ENCODE measurements at places on chromosomes 2 and 18. TPM values are rescaled to one million over a fixed set of nuclear protein-coding genes. Genes with fewer than 3 reads are reported as not detected.

Gene NR4A2
- 2.3 TPM for polyA plus RNA-seq

Gene C2orf72
- 5.2 TPM for polyA plus RNA-seq

Gene ACADL
- not detected for polyA plus RNA-seq

Gene CCDC85A
- polyA plus RNA-seq = 0.30 TPM

Gene IL18RAP
- not detected for polyA plus RNA-seq

GRCh38 chr18:9103376-9103873 is 926 bp downstream of the NDUFV2 start:
- DNase-seq = no peak

GRCh38 chr2:189274361-189274760 is 94.8 kb upstream of the COL5A2 start:
- no peak for DNase-seq

DNA sequence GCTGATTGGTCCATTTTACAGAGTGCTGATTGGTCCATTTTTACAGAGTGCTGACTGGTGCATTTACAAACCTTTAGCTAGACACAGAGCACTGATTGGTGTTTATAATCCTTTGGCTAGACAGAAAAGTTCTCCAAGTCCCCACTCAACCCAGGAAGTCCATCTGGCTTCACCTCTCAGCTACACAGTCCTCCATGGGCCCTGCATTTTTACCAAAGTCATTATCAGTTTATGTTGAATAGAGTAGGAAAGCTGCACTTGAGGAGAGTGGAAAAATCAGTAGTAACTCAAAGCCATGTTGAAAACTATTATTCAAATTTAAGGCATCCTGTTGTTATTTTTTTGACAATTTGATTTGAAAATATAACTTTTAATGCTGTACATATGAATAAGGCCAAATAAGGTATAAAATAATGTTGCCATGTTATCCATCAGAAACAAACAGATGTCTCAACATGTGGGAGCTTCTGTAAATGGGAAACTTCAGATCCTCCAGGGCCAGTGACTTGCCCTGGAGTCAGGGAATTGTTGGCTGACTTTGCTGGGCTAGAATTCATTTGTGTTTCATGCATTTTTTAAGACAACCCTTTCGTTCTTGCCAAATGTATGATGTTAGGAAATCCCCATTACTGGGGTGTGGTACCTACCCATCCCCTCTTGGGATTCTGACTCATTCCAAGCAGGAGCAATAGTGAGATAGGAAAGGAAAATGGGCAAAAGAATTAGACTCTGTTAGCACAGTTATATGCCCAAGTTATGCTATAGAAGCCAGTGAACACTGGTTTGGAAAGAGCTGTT is 37.8 kb upstream of the CCDC195 start:
- DNase-seq = no peak

DNA sequence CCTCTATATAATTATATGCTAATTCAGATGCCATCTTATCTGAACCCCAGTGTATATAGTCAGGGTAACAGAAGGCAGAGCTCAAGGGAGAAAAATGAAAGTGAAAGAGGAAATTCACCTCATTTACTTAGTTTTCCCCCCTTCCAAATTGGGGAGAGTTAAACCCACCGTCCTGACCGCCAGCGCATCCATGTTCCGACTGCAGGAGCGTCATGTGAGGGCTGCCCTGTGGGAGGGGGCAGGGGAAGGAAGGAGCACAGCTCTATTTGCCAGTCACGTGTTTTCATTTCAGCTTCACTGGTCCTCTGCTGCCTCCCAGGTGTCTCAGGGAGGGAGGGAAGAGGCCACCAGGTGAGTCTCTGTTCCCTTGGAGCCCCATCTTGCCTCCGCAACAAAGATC is 13.2 kb downstream of the CNNM4 start:
- no peak for DNase-seq

DNA sequence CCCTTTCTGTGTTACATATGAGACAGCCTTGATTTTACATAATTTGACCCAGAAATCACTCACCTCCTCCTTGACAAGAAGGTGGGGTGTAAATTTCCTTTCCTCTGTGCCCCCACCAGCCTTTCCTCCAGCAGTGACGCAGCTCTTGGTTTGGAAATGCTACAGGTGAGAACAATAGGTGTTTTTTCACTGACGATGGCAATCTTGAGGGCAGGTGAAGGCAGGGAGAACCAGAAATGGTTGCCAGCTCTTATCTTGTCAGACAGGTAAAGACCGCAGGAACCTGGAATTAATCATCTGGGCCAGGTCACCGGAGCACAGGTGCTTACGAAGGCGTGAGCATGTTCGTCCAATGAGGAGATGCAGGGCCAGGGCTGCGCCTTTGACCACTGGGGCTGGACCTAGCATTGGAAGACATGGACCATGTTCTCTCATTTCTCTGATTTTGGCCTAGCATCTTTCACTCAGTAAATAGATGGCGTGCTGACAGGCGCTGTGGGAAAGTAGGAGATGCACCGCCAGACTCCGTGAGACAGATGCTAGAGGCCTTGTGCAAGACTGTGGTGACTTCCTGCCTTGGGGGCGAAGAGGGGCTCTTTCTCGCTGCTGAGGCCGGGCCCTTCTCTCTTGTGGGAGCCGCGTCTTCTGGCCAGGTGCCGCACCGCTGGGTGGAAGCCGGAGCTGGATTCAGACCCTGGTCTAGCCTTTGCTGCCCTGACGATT is 4.0 kb downstream of the CIDEA start:
- DNase-seq = no peak

DNA sequence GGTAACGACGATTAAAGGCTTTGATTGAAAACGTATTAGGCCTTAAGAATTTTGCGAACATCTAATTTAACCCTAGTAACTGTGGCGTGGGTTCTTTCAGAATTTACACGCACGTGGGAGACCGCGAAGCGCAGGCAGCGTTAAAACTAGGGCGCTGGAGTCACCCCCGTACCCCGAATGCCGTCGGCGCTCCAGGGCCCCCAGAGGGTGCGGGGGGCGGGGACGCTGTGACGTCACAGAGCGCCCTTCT is 673 bp upstream of the SMCHD1 start:
- DNase-seq = peak; percentile 17

DNA sequence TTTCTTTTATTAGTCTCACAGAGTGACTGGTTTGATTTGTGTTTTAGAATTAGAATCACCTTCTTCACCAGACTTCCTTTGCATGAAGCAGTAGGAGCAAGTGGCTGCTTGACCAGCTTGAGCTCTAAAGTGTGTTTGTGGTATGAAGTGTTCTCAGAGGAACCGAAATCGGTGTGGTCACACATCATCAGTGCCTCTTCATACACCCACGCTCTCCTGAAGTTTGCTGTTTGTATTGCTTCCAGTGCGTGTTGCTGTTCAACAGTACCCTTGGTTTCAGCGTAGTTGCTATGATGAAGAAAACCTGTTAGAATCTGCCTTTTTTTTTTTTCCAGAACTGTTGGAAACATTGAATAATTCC is 77.9 kb downstream of the LIMS1 start:
- no peak for DNase-seq

DNA sequence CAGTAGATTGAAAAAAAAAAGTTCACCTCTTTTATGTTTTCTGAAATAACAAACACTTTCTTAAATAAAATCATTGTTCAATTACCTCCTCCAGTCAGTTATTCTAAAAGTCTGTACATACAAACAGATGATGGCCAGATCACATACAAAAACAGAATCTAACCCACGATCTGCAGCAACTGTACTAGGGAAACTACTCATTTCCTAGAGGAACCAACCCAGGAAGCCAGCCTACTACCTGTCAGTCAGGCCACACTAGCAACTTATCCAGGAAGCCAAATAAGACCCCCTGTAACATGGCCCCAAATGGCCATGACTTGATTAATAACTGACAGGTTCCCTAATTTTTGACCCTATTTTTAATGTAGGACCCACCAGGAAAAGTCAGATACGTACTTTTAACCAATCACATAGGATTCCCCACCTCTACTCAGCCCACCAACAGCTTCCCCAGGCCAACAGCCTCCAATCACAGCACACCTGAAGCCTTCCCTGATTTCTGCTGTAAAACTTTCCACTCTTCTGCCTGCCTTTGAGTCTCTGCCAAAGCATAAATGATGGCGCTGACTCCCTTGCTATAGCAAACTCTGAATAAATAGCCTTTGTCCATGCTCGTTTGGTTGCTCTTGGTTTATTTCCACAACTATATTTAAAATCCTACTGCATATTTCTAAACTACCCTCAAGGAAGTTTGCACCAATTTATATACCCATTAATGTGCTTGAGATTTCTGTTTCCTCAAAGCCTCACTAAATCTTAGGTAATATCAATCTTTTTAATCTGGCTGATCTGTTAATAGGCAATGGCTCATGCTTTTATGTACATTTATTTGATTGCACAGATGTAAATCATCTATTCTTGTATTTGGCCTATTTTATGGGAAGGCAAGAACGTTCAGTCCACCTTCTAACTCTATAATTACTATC is 486.4 kb downstream of the FBXO15 start:
- DNase-seq = no peak

DNA sequence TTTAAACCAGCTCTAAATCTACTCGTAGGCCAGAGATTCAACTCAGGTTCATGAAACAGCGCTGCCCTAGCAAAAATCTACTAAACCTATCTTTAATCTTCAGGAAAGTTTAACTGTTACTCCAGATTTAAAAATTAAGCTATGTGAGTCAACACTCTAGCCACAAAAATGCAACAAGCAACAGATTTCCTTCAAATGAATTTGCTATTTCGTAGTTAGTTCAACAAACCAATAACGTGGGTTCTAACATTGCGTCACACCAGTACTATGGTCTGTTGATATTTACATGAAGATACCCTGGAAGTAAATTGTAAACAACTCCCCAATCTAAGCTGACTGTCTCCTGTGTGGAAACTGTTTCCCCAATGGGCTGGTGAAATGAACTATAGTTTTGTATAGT is 71.2 kb downstream of the FIGN start:
- DNase-seq = peak; percentile 58

DNA sequence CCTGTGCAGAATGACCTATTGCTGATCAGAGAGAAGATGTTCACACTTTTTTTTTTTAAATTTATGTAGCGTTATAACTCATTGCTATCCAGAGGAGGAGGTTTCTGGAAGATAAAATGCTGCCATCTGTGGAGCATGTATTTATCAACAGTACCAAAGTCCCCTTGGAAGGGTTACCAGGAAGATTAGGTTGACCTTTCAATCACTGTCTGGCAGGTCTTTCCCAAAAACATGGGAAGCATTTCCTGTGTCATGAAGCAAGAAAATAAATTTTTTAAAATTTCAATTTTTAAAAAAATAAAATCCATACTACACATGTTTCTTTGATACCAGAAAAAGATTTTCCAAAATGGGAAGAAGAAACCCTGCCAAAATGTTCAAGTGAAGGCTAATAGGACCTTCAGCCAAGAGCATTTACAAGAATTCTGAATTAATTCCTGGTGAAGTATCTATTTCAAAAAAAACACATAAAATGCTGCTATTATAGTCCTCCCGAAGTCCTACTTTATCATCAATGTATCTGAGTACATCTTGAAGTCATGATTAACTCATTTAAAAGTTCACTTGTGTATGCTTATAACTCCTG is 143.9 kb upstream of the RND3 start:
- DNase-seq = no peak

DNA sequence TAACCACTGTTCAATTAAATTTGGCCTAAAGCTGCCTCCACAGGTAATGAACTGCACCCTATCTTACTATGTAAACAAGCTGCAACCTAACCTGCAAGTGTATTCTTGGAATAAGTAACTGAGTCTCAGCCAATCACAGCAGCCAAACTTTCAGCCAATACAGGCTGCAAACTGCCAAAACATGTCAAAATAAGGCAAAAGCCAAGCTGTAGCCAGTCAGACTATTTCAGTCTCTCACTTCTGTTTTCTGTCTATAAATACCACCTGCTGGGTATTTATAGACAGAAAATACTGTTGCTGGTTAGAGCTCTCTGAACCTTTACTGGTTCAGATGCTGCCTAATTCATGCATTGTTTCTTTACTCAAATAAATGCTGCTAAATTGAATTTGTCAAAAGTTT is 14.3 kb downstream of the C2orf76 start:
- no peak for DNase-seq

GRCh38 chr2:149931486-149931885 is 343.9 kb upstream of the MMADHC start:
- no peak for DNase-seq

- DNase-seq = no peak
These were observed 3.6 kb upstream of the GBX2 start for GRCh38 chr2:236171680-236172254.

DNA sequence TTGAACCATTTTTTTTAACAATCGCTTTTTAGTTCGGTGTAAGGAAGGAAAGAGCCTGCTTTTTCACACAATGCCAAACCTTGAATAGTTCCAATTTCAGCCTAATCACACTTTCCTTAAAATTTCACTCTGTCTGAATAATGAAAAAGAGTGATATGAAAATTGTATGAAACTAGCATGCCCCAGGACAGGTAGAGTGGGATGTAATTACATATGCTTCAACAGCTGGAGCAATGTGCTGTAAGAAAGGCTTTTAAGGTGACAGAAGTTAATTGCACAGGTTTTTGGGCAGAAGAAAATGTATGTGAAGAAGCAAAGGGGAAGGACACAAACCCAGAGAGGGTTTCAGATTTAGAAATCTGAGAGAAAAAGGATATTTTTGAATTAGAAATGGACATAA is 184.0 kb downstream of the DSC3 start:
- DNase-seq = no peak

DNA sequence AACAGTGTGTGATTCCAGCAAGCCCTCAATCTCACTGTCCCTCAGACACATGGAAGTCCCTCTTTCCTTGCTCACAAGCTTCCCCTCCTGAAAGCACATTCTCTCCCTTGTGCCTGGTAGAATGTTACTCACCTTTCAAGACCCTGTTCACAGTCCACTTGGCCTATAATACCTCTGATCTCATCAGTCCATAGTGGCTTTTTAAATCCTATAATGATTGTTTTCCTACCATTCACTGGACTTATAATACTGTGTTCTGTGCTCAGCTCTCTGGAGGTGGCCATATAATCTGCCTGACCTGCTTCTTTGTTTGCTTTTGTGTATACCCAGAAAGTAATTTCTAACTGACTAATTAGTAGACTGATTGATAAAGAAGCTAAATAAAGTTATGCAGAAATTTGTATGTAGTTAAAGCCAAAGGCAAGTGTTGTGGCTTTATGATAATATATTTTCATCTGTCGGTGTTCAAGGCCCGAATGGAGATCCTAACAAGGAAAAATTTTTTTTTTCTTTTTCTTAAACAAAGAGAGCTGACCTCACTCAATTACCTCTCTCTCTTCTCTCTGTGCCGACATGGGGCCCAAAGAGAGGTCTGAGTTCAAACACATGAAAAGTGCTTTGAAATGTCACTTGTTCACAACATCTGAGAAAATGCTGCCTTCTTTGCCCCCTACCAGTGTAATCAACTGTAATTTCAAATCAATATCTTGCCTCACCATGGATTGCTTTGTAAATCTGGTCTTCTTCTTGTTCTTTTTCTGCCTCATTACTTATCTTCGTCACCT is 1033.0 kb upstream of the PIK3C3 start:
- no peak for DNase-seq

GRCh38 chr2:217067787-217068186 is 207.9 kb upstream of the TNP1 start:
- no peak for DNase-seq

DNA sequence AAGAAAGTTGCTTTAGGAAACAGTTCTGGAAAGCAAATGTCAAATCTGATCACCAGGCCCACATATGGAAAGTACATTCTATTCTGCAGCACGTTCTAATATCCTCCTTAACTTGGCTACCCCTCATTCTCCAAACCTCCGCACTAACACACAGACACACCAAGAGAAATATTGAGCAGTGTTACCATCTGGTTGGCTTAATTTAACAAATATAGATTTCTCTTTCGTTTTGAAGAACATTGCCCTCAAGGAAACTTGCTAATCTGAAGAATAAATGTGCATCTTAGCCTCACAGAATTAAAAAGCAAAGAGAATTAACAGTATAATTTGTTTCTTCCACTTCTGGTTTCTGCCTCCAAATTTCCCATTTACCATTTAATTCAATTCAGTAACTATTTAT is 72.8 kb upstream of the TTC39C start:
- no peak for DNase-seq
